ENCODE measurements at places on chromosomes 4 and X. TPM values are rescaled to one million over a fixed set of nuclear protein-coding genes. Genes with fewer than 3 reads are reported as not detected.

DNA sequence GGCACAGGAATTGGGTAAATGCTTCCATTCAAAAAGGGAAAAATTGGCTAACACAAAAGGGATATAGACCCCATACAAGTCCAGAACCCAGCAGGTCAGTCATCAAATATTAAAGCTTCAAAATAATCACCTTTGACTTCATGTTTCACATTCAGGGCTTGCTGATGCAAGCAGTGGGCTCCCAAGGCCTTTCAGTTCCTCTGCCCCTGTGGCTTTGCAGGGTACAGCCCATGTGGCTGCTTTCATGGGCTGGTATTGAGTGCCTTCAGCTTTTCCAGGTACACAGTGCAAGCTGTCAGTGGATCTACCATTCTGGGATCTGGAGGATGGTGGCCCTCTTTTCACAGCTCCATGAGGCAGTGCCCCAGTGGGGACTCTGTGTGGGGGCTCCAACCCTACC, 253.0 kb downstream of the TECRL start:
- no peaks in the 10 kb centered on the region for H3K36me3 ChIP-seq
- no peaks in the 10 kb centered on the region for H3K4me1 ChIP-seq
- H3K27me3 ChIP-seq, result no peaks in the 10 kb centered on the region
- no peak for DNase-seq
- H3K4me3 ChIP-seq, result no peak overlapping the region
- H3K27ac ChIP-seq, result no peak overlapping the region

DNA sequence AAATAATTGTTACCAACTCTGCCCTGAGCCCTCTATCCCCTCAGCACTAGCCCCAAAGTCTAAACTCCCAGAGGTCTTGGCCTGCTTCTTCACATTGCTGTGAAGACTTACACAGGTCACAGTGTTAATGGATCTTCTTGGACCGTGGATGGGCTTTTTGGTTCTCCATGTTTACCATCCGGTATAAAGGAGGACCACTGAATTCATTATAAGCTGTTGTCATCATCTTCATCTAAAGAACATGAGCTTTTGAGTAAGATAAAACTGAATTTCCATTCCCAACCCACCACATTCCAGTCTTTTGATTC, 8.5 kb downstream of the NUDT11 start:
- peaks cover 3% of the 10 kb centered on the region for H3K27me3 ChIP-seq
- H3K27ac ChIP-seq, result no peak overlapping the region
- H3K4me3 ChIP-seq, result no peak overlapping the region
- no peak for DNase-seq

GRCh38 chr4:160980091-160980490, 1183.7 kb downstream of the FSTL5 start:
- no peaks in the 10 kb centered on the region for H3K4me1 ChIP-seq
- H3K36me3 ChIP-seq, result no peaks in the 10 kb centered on the region
- no peak overlapping the region for H3K27ac ChIP-seq
- no peaks in the 10 kb centered on the region for H3K27me3 ChIP-seq

GRCh38 chr4:153553819-153554170, 87.6 kb downstream of the TMEM131L start:
- DNase-seq, result no peak
- H3K27me3 ChIP-seq, result no peaks in the 10 kb centered on the region
- no peak overlapping the region for H3K27ac ChIP-seq
- H3K36me3 ChIP-seq, result no peaks in the 10 kb centered on the region
- H3K4me3 ChIP-seq, result no peak overlapping the region

GRCh38 chrX:120251471-120252011, 929 bp downstream of the ZBTB33 start:
- no peak for DNase-seq
- H3K4me3 ChIP-seq, result peak overlapping the region; percentile 19
- H3K27me3 ChIP-seq, result peaks cover 5% of the 10 kb centered on the region

GRCh38 chr4:159098482-159099127, 4.3 kb upstream of the RAPGEF2 start:
- no peak overlapping the region for H3K4me3 ChIP-seq
- H3K27me3 ChIP-seq, result no peaks in the 10 kb centered on the region
- H3K27ac ChIP-seq, result no peak overlapping the region
- no peaks in the 10 kb centered on the region for H3K36me3 ChIP-seq

- H3K27me3 ChIP-seq, result no peaks in the 10 kb centered on the region
- no peak for DNase-seq
- peak overlapping the region; percentile 87 for H3K27ac ChIP-seq
- H3K36me3 ChIP-seq, result no peaks in the 10 kb centered on the region
- H3K4me1 ChIP-seq, result peaks cover 32% of the 10 kb centered on the region
These were observed 55.5 kb upstream of the LNX1 start for GRCh38 chr4:53646795-53647194.

GRCh38 chr4:67087897-67088296, 457.4 kb downstream of the CENPC start:
- H3K4me1 ChIP-seq, result no peaks in the 10 kb centered on the region
- DNase-seq, result peak; percentile 20
- H3K27me3 ChIP-seq, result no peaks in the 10 kb centered on the region
- no peaks in the 10 kb centered on the region for H3K36me3 ChIP-seq
- no peak overlapping the region for H3K4me3 ChIP-seq
- no peak overlapping the region for H3K27ac ChIP-seq

- H3K27me3 ChIP-seq, result no peaks in the 10 kb centered on the region
- H3K4me3 ChIP-seq, result no peak overlapping the region
- H3K36me3 ChIP-seq, result no peaks in the 10 kb centered on the region
- H3K4me1 ChIP-seq, result no peaks in the 10 kb centered on the region
- H3K27ac ChIP-seq, result no peak overlapping the region
These were observed 65.4 kb upstream of the ADRA2C start for GRCh38 chr4:3700736-3701135.

REELD1 gene
- total RNA-seq, result 0.09 TPM

SH3TC1 gene
- 28.0 TPM for total RNA-seq

PRR32 gene
- total RNA-seq, result not detected

ABLIM2 gene
- 7.7 TPM for total RNA-seq

PABPC1L2A gene
- total RNA-seq, result not detected
